ENCODE measurements at places on chromosomes 16 and 17.

- peak; percentile 9 for DNase-seq
Observed at GRCh38 chr17:66331038-66331816, 28.8 kb downstream of the PRKCA start.

GRCh38 chr17:9924735-9925191 is 19.7 kb upstream of the RCVRN start:
- DNase-seq: peak; percentile 68

- DNase-seq: no peak
Observed at GRCh38 chr17:61766520-61766919, 96.8 kb downstream of the BRIP1 start.

DNA sequence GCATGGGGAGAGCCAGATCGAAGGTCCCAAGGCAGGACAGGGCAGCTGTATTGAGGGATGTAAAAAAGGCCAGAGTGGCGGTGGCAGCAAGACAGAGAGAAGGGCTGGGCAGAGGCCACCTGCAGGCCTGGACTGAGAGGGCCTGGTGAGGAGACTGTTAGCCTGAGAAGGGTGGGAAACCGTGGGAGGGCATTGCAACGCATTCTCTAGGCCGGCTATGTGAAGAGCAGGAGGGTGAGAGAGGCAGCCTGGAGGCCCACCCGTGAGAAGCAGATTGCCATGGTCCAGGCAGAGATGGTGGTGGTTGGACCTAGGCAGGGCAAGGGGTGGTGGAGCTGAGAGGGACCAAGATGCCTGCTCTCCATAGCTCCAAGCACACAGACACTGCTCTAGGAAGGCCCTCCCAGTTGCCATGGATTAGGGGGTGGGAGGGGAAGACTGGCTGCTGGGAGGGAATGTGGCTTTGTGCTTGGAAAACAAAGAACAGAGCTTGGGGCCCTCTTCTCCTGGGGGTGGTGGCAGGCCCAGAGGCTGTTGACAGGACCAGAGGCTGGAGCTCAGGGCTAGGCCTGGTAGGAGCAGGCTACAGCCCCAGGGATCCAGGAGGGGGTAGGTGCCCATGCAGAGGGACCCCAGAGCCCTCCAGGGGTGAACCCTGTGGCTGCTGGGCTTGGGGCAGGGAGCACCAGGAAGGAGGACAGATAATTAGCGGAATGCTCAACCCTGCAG is 12.4 kb upstream of the TCAP start:
- no peak for DNase-seq

- DNase-seq: no peak
Observed at GRCh38 chr17:63573634-63574033, 23.4 kb downstream of the DCAF7 start.

DNA sequence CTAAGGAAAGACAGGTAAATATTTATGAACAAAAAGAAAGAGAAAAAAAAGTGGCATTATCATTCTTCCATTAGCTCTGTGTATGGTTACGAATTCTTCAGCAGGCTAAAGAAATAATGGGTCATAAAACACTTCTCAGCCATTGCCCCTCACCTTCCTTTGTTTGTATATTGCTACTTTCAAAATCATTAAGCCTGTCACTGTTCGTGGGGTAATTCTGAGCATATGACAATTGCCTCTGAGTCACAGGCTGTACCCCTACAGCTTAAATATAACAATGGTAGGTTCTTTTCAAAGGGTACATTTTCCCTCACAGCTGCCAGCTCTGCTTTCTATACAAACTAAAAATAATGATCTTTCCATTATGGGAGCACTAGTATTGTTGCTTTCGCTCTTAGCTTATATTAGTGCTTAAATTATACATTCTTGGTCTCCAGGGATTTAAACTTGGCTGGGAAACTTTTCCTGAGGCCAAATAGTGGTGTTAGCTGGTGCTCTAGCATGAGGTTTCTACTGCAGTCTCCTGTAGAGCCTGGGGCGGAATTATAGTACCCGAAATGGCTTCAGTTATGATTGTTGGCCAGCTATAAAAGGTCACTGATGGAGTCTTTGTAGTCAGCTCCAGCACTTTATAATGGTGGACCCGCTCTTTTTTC is 74.7 kb upstream of the CDH11 start:
- DNase-seq: no peak

All from MV-4-11 (cell line).